Mesothelial cell of epicardium (in vitro differentiated cells): ENCODE measurements at places on chromosomes 7 and 10. TPM values are rescaled to one million over a fixed set of nuclear protein-coding genes. Genes with fewer than 3 reads are reported as not detected.

- H3K4me1 ChIP-seq = peaks cover 32% of the 10 kb centered on the region
- H3K27ac ChIP-seq = peak overlapping the region; percentile 60
- H3K4me3 ChIP-seq = no peak overlapping the region
These were observed 89.4 kb downstream of the CTNNA3 start for GRCh38 chr10:67606572-67606971.

GRCh38 chr10:71393841-71394475, 2.8 kb upstream of the CDH23 start:
- H3K27me3 ChIP-seq = peaks cover 70% of the 10 kb centered on the region
- H3K4me1 ChIP-seq = peaks cover 17% of the 10 kb centered on the region
- H3K27ac ChIP-seq = no peak overlapping the region
- no peaks in the 10 kb centered on the region for H3K36me3 ChIP-seq

GRCh38 chr10:130773941-130774340, 537.6 kb downstream of the TCERG1L start:
- H3K27me3 ChIP-seq = peaks cover 9% of the 10 kb centered on the region
- H3K36me3 ChIP-seq = no peaks in the 10 kb centered on the region
- H3K27ac ChIP-seq = no peak overlapping the region
- no peak overlapping the region for H3K4me3 ChIP-seq

DNA sequence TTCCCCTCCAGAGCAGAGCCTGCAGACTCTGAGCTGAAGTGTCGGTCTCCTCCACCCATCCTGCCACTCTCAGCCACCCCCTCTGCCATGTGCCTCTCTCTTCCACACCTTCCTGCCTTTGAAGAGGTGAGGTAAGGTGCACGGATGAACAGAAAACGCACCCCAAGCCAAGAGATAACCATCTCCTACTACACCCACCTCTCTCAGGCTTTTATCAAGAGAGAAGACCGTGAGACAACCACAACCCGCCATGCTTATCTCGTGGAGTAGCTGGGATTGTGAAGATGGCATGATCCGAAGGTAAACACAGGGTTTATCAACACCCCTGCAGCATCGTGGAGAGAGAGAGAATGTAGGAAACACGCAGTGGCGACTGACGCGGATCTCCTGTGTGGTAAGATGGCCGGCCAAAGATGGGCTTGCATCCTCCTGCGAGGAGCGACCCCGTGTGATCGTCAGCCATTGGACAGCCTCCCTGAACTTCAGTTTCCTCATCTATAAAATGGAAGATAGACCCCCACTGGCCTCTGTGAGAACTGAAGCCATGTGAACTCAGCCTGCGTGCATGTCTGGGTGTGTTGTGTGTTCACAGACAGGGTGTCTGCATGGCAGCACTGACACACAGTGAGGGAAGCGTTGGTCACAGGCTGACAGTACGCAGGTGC, 219.0 kb downstream of the DIP2C start:
- H3K27ac ChIP-seq = no peak overlapping the region
- no peak for DNase-seq
- no peak overlapping the region for H3K4me3 ChIP-seq
- no peaks in the 10 kb centered on the region for H3K4me1 ChIP-seq
- peaks cover 48% of the 10 kb centered on the region for H3K36me3 ChIP-seq
- no peaks in the 10 kb centered on the region for H3K27me3 ChIP-seq

GRCh38 chr7:36749282-36749960, 25.1 kb upstream of the AOAH start:
- no peak overlapping the region for H3K27ac ChIP-seq
- H3K4me1 ChIP-seq = no peaks in the 10 kb centered on the region
- no peak overlapping the region for H3K4me3 ChIP-seq

DNA sequence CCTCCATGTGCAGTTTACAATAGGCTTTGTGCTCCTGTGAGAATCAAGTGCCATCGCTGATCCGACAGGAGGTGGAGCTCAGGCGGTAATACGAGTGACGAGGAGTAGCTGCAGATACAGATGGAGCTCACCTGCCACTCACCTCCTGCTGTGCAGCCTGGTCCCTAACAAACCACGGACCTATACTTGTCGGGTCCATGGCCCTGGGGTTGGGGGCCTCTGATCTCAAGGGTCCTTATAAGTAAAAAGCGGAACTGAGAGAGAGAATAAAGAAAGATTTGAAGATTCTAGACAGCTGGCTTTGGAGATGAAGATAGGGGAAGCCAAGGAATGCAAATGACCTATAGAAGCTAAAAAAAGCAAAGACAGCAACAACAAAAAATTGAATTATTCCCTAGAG, 130.6 kb downstream of the PLXDC2 start:
- H3K27ac ChIP-seq = no peak overlapping the region
- H3K4me3 ChIP-seq = no peak overlapping the region
- peaks cover 20% of the 10 kb centered on the region for H3K36me3 ChIP-seq
- H3K4me1 ChIP-seq = peaks cover 9% of the 10 kb centered on the region
- H3K27me3 ChIP-seq = no peaks in the 10 kb centered on the region

- H3K4me1 ChIP-seq = no peaks in the 10 kb centered on the region
- H3K36me3 ChIP-seq = peaks cover 9% of the 10 kb centered on the region
- H3K27ac ChIP-seq = peak overlapping the region; percentile 6
- no peak for DNase-seq
These were observed 13.1 kb downstream of the AVPI1 start for GRCh38 chr10:97673736-97674525.

THSD7A gene
- total RNA-seq = 9.5 to 13.4 TPM (median 10.9 TPM) in 3 replicates
